ENCODE measurements at places on chromosomes 12 and 14. TPM values are rescaled to one million over a fixed set of nuclear protein-coding genes. Genes with fewer than 3 reads are reported as not detected.

The ADGRD1 gene
- 40.7 TPM for total RNA-seq

The SDR9C7 gene
- not detected for total RNA-seq

The PELI2 gene
- total RNA-seq = 16.3 TPM

DNA sequence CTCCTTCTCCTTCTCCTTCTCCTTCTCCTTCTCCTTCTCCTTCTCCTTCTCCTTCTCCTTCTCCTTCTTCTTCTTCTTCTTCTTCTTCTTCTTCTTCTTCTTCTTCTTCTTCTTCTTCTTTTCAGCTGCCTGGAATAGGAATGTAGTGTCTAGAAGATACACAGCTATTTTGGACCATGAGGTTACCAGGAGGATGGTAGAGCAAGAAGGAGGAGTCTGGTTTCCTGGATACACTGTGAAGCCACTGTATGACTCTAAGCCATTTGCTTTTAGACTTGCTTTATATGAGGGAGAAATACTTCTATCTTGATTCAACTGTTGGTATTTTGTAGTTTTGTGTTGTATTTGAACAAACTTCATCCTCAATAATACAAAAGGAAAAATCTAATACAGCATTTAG, 3.0 kb upstream of the MYBPC1 start:
- H3K36me3 ChIP-seq = no peaks in the 10 kb centered on the region
- no peak for DNase-seq
- H3K27me3 ChIP-seq = no peaks in the 10 kb centered on the region
- H3K4me1 ChIP-seq = no peaks in the 10 kb centered on the region
- no peak overlapping the region for H3K4me3 ChIP-seq
- H3K27ac ChIP-seq = no peak overlapping the region

DNA sequence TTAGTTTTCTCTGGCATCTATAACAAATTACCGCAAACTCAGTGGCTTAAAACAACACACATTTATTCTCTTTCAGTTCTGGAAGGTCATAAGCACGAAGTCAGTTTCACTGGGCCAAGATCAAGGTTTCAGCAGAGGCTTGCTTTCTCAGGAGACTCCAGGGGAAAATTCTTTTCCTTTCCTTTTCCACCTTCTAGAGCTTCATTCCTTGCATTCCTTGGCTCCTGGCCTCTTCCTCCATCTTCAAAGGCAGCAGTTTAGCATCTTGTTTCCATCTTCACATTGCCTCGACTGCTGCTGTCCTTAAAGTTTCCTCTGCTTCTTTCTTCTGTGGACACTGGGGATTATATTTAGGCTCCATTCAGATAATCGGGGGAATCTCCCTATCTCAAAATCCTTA, 106.1 kb downstream of the PDE3A start:
- H3K27me3 ChIP-seq = no peaks in the 10 kb centered on the region
- peaks cover 47% of the 10 kb centered on the region for H3K4me1 ChIP-seq
- H3K27ac ChIP-seq = no peak overlapping the region
- H3K4me3 ChIP-seq = no peak overlapping the region
- no peaks in the 10 kb centered on the region for H3K36me3 ChIP-seq

DNA sequence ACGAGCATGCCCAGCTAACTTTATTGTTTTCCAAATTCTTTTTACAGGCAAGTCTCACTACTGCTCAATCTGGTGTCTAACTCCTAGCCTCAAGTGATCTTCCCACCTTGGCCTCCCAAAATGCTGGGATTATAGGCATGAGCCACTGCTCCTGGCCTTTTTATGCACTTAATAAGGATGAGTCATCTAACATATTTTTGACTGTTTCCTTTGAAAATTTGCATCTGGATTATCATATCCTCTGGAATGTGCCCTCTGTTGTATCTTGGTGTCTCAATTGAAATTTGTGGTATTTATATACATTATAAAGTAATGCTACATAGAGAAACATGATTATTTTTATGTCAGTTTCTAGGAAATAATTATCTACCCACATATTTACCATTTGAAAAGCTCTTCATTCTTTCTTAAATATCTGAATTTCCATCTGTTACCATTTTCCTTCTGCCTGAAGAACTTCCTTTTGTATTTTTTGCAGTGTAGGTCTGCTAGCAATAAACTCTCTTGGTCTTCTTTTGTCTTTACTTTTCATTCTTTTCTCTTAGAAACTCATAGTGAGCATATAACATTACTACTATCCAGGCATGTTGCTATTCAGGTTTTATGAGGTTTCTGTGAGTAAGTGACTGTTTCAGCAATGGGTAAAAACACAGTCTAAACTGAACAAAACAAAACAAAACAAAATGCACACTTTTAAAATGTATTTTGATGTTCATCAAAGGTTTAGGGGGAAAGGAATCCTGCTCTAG, 52.8 kb upstream of the CNOT2 start:
- no peak overlapping the region for H3K4me3 ChIP-seq
- H3K36me3 ChIP-seq = no peaks in the 10 kb centered on the region
- no peak for DNase-seq

DNA sequence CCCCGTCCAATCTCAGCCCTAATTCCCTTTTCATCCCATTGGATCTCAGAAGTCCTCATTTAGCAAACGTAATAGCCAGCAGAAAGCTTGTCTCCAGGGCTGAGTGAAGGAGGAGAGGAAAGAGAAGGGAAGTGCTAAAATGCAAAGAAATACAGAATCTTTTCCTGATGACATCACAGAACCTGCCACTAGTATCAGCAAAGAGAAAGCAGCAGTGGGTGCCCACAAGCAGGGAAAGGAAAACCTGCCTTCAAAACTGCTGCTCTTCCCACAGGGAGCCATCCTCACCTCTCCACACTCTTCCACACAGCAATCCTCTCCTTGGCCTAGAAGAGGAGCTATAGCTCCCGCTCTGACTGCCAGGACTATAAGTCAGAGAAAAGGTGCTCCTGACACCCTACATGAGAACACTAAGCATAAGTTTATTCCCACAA, 11.3 kb downstream of the MED13L start:
- H3K4me3 ChIP-seq = no peak overlapping the region
- peaks cover 89% of the 10 kb centered on the region for H3K4me1 ChIP-seq
- no peaks in the 10 kb centered on the region for H3K36me3 ChIP-seq
- peak overlapping the region; percentile 22 for H3K27ac ChIP-seq

DNA sequence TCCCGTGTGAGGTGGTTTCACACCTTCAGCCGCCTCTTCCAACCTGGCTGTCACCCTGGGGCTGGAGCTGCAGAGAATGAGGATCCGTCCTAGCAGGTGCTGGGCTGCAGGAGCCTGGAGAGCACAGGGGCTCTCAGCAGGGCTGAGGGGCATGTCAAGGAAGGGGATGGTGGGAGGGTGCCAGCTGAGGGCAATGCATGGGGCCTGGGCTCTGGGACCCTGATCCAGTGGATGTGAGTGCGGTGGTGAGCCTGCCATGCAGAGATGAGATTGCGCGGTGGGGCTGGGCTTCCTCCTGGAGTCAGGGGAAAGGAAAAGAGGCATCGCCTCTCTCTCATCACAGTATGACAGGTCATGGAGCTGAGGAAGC, 31.5 kb downstream of the ANAPC7 start:
- no peaks in the 10 kb centered on the region for H3K27me3 ChIP-seq
- peaks cover 57% of the 10 kb centered on the region for H3K4me1 ChIP-seq
- DNase-seq = no peak
- no peak overlapping the region for H3K27ac ChIP-seq
- H3K4me3 ChIP-seq = no peak overlapping the region

GRCh38 chr12:72774023-72774422, 501.9 kb downstream of the TRHDE start:
- no peaks in the 10 kb centered on the region for H3K36me3 ChIP-seq
- DNase-seq = no peak
- no peak overlapping the region for H3K27ac ChIP-seq
- no peaks in the 10 kb centered on the region for H3K4me1 ChIP-seq

DNA sequence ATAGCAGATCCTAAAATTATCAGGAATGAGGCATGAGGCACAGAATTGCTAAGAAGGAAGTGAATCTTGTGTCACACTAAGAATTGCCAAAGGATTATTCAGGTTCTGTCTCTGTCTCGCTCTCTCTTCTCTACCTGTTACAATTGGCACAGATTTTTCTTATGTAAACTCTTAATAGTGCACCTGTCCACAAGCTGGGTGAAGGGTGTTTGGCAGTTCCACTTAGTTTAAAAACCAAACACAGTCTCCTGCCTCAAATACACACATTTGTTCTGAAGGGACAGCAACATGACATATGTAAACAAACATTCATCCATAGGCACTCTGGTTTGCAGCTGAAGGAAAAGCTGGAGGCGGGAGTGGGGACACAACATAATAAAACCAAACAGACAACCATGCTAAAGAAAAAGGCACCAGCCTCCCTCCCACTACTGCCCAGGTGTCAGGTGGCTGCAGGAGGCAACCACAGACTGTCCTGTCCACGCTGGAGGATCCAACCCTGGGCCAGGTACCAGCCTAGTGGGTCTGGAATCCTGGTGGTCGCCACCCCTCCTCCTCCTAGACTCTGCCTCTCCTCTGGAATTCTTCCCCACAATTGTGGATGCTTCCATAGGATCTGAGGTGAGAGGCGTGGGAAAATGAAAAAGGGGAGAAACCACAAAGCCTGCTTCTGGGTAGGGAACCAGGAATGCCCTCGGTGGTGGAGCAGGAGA, 81.2 kb downstream of the TMEM260 start:
- H3K27ac ChIP-seq = no peak overlapping the region
- H3K4me1 ChIP-seq = no peaks in the 10 kb centered on the region
- DNase-seq = no peak
- H3K4me3 ChIP-seq = no peak overlapping the region
- no peaks in the 10 kb centered on the region for H3K27me3 ChIP-seq

- H3K4me3 ChIP-seq = peak overlapping the region; percentile 39
- H3K36me3 ChIP-seq = no peaks in the 10 kb centered on the region
- H3K27me3 ChIP-seq = peaks cover 5% of the 10 kb centered on the region
- DNase-seq = no peak
These were observed 520 bp downstream of the KSR2 start for GRCh38 chr12:117968151-117968789.

DNA sequence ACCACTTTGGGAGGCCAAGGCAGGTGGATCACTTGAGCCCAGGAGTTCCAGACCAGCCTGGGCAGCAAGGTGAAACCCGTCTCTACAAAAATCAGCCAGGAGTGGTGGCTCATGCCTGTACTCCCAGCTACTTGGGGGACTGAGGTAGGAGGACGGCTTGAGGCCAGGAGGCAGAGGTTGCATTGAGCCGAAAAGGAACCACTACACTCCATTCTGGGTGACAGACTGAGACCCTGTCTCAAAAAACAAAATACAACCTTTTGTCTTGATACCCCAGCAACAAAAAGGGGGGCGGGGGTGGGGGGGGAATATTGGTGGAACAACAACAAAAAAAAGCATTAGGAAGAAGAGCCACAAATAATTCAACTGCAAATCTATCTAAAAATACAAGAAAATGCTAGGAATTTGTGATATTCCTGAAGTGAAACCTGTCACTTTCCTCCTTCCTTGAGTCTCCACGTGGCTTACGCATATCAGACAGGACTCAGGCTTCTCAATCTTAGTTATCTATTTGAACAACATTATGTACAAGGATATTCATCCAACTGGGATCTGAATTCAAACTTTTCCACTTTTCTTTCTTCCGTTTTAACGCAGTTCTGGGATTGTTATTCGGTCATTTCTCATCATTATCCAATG, 1.3 kb downstream of the R3HDM2 start:
- peaks cover 12% of the 10 kb centered on the region for H3K4me1 ChIP-seq
- peaks cover 9% of the 10 kb centered on the region for H3K36me3 ChIP-seq
- H3K4me3 ChIP-seq = peak overlapping the region; percentile 79
- DNase-seq = no peak
- no peaks in the 10 kb centered on the region for H3K27me3 ChIP-seq

GRCh38 chr14:57462551-57462950, 31.1 kb downstream of the CCDC198 start:
- no peaks in the 10 kb centered on the region for H3K27me3 ChIP-seq
- no peaks in the 10 kb centered on the region for H3K4me1 ChIP-seq
- H3K4me3 ChIP-seq = no peak overlapping the region

GRCh38 chr14:89184952-89185351, 232.1 kb downstream of the FOXN3 start:
- H3K27ac ChIP-seq = no peak overlapping the region
- H3K4me3 ChIP-seq = no peak overlapping the region
- peak; percentile 62 for DNase-seq
- H3K36me3 ChIP-seq = peaks cover 23% of the 10 kb centered on the region
